Esophagus squamous epithelium (tissue), 5 donors: ENCODE measurements at places on chromosomes 5 and 9. TPM values are rescaled to one million over a fixed set of nuclear protein-coding genes. Genes with fewer than 3 reads are reported as not detected.

ARHGEF37 gene
- total RNA-seq, result 29.3 TPM

PCDHA9 gene
- total RNA-seq, result not detected

TXNDC8 gene
- not detected for total RNA-seq

FBXO10 gene
- total RNA-seq, result 5.1 TPM

PTPRD gene
- total RNA-seq, result 0.23 TPM

PCDHA10 gene
- under 0.01 TPM for total RNA-seq

CTXN3 gene
- total RNA-seq, result 0.13 TPM

SMC2 gene
- total RNA-seq, result 17.6 TPM

SYNPO gene
- total RNA-seq, result 4.1 TPM

DMAC1 gene
- 14.6 TPM for total RNA-seq

EDIL3 gene
- total RNA-seq, result 2.8 TPM

TLX3 gene
- total RNA-seq, result not detected

SLC36A2 gene
- total RNA-seq, result not detected

THG1L gene
- 8.1 TPM for total RNA-seq

PCDHB14 gene
- 2.7 TPM for total RNA-seq

BARX1 gene
- not detected for total RNA-seq

SPINK4 gene
- not detected for total RNA-seq

MEIKIN gene
- not detected for total RNA-seq

AQP7 gene
- total RNA-seq, result not detected

SLC6A18 gene
- total RNA-seq, result not detected

MELK gene
- 7.4 TPM for total RNA-seq

RBM18 gene
- total RNA-seq, result 9.7 TPM

CCL21 gene
- 35.0 TPM for total RNA-seq

FAM221B gene
- not detected for total RNA-seq

DNAH5 gene
- 0.91 TPM for total RNA-seq

STC2 gene
- total RNA-seq, result 0.64 TPM

PDZD2 gene
- total RNA-seq, result 13.7 TPM

SAPCD2 gene
- total RNA-seq, result 21.2 TPM

RGS14 gene
- 37.8 TPM for total RNA-seq

RGS7BP gene
- total RNA-seq, result 0.06 TPM

CDC25C gene
- 0.80 TPM for total RNA-seq

TAF11L9 gene
- total RNA-seq, result not detected

DOK3 gene
- total RNA-seq, result 2.4 TPM

STOM gene
- 147 TPM for total RNA-seq

NR4A3 gene
- not detected for total RNA-seq

SLC4A9 gene
- not detected for total RNA-seq

WNT8A gene
- not detected for total RNA-seq

PCSK5 gene
- 17.0 TPM for total RNA-seq

RANBP17 gene
- total RNA-seq, result 0.61 TPM

EQTN gene
- total RNA-seq, result not detected

SLC12A7 gene
- 4.5 TPM for total RNA-seq

NSA2 gene
- 119 TPM for total RNA-seq

STK32A gene
- 1.7 TPM for total RNA-seq

C8G gene
- total RNA-seq, result not detected

CD14 gene
- total RNA-seq, result 58.1 TPM

GTF3C5 gene
- total RNA-seq, result 55.3 TPM

TMC1 gene
- total RNA-seq, result 1.5 TPM

MBLAC2 gene
- 4.5 TPM for total RNA-seq

CTNND2 gene
- 0.38 TPM for total RNA-seq
